ENCODE measurements at places on chromosomes 7 and 10.
A peak's percentile ranks its signal among the peaks of the same experiment; 100 is the strongest.

DNA sequence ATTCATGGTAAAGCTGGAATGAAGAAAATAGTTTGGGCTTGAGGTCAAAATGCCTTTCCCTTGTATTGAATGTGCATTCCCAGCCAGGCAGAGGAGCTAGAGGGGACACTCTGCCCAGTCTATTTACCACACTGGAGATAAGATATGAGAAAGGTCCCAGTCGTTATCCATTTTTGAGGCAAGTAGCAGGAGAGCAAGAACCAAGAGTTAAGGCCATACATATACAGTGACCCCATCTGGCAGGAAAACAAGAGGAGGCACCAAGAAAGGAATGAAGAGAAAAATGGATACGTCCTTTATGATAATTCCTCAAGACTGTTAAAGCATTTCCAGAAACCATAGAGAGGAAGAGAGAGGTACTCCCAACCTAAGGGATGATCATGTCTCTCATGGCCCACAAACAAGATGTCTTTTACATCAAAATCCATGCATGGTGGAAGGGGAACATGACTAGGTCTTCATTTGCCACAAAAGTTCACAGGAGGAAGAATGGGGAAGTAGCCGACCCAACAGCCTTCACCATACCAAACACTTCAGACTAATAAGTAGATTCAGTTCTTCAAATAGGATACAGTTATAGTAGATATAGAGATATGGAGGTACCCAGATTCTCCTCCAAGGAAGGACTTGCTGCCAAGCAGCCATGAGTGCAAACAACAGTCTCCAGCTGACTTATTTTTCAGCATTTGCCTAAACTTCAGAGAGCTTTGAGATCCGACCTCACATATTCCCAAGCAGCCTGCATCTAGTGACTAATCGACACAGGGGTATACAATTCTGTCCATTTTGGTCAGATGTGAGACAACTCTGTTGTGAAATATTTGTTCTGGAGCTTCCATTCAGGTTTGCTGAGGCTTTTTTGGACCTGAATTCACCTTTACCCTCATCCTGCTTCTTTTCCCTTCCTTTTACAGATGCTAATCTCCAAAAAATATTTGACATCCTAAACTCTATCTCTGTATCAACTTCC is 61.1 kb upstream of the CCDC71L start:
- DNase-seq, result no peak

GRCh38 chr10:93293999-93294398 is 188.1 kb downstream of the MYOF start:
- DNase-seq, result no peak

- peak; percentile 30 for DNase-seq
Measured at GRCh38 chr10:119333146-119333792, 125.9 kb downstream of the GRK5 start.

DNA sequence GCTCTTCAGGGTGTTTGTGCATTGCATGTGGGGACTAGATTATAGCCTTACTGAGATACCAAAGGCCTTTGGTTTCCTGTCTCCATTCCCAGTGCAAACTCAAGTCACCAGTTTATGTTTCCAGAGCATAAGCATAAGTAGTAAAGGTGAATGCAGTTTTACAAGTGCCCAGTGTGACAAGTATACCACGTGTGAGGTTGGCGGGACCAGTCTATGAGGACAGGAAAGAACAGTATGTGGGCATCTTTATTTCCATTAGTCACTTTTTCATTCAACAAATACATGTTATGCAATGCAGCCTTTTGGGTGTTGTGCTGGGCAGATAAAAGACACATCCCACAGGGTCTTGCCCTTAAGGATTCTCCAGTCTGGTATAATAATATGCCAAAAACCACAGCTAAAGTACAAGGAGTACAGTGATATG is 146.5 kb downstream of the ARID5B start:
- no peak for DNase-seq

DNA sequence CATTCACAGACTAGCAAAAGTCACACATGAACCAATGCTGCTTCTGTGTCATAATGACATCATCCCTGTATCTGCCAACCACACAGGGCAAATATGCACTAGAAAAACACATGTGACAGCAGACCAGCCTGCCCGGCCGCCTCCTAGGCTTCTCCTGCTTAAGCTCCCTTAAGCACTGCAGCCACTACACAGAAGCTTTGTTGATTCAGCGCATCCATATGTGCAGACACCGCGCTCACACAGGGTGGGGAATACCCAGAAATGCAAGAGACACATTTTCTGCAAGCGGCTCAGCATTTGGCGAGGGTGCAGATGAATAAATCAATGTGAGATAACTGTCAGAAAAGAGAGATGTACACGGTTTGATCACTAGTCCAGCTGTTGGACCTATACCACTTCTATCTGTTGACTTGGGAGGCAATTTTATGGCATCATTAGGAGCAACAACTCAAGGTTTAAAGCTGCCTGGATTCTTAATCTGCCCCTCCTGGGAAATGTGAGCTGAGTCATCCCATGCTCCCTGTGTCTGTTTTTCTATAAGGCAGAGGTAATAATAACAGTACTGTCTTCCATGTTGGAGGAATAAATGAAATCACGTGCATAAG is 33.4 kb downstream of the CPXM2 start:
- no peak for DNase-seq
